ENCODE measurements at places on chromosomes 5 and 9.

GRCh38 chr9:109320742-109321448 is at the start of gene EPB41L4B:
TSS of gene EPB41L4B (minus strand) at chr9:109321059. CDS start at chr9:109320446, 613 bp downstream.
- peak; percentile 92 for DNase-seq

DNA sequence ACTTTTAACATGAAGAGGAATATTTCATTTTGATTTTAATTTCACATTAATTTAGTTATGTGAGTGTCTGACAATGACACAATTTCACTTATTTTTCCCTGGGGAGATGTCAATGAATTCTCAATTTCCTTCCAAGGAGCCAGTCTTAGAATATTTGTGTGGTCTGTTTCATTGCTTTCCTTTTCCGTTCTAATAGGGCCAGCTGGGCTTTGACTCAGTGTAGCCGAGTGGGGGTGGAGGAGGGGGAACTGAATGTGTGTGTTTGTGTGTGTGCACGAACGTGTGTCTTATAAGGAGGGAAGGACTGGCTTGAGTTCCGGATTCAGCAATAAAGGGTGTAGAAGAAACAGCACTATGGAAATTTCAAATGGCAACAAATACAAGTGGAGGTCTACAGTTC is 100.0 kb downstream of the BASP1 start:
- no peak for DNase-seq

DNA sequence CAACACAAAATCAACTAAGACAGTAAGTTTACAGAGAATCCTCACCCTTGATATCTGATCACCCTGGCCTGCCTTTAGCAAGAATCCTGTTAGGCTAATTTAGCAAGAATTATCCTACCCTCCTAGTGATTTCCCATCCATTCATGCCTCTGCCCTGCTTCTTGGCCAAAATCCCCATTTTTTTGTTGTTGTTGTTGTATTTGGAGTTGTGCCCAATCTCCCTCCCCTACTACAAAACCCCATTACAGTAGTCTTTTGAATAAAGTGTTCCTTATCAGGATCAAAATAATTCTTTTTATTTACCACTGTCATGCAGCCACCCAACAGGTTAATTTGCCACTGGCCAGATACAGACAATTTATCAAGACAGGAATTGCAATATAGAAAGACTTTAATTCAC is 58.5 kb upstream of the CLINT1 start:
- no peak for DNase-seq

- DNase-seq = no peak
These were observed 5.2 kb downstream of the PPP2R2B start for GRCh38 chr5:146873186-146873917.

- no peak for DNase-seq
These were observed 4.6 kb upstream of the BARX1 start for GRCh38 chr9:93959739-93960154.

DNA sequence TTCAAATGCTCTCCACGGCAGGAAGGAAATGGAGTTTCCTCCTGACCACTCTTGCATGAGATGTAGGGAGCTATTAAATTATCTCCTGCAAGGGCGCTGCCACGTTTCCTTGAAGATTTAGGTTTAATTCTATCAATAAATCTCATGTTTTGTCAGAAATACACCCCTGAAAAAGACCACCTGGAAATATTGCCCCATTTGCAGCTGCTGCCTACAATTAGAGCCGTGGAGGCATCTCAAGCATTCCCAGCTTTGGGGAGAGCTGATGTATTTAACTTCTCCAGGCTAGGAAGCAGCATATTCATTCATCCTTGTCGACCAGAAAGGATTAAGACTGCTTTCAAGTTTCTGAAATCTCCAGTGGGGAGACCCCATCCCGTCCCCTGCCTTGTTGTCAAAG is 40.5 kb downstream of the CCNJL start:
- no peak for DNase-seq

- DNase-seq = no peak
These were observed 124.3 kb upstream of the SLC25A48 start for GRCh38 chr5:135710045-135710675.

DNA sequence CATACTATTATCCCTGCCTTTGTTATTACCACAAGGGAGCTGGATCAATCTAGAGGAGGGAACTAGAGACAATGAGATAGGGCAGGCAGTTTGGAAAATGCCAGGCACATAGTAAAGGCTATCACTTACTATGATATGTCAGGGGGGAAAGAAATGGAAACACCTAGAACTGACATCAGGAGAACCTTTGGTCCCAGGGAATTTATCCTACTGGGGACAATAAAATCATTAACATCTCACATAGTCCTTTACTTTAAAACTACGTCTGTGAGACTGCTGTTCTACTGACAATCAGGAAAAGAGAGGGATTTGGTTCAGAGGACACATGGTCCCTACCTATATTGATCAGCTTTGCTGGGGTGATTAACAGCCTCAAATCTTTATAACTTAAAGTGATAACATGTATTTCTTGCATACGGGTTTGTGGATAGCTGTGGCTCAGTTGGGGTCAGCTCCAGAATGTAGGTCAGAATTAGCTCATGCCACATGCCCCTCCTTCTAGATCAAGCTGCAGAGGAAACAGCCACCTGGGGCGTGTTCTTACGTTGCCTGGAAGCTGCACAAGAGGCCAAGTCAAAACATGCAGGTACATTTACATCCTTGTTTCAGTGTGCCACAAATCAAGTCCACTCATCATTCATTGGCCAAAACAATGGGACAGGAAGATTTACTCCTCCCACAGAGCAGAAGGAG is 43.9 kb upstream of the ALDOB start:
- DNase-seq = no peak

DNA sequence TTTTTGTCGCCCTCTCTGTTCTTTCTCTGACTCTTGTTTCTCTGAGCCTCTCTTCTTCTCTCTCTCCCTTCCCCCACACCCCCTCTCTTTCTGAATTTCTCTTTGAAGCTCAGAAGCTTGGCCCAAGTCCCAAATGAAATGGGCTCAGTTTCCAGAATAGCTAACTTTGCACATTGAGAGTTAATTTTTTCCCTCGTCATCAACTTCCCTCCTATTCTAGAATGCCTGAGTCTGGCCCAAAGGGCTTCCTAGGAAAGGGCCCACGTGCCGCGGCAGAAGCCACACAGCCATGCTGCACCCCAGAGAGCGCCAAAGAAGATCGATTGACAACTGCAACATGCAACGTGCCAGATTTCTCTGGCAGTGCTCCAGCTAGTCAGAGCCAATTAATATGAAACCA is 588.8 kb upstream of the KLF4 start:
- DNase-seq = no peak

GRCh38 chr9:91948597-91949391 is 1.2 kb downstream of the ROR2 start:
- peak; percentile 74 for DNase-seq

DNA sequence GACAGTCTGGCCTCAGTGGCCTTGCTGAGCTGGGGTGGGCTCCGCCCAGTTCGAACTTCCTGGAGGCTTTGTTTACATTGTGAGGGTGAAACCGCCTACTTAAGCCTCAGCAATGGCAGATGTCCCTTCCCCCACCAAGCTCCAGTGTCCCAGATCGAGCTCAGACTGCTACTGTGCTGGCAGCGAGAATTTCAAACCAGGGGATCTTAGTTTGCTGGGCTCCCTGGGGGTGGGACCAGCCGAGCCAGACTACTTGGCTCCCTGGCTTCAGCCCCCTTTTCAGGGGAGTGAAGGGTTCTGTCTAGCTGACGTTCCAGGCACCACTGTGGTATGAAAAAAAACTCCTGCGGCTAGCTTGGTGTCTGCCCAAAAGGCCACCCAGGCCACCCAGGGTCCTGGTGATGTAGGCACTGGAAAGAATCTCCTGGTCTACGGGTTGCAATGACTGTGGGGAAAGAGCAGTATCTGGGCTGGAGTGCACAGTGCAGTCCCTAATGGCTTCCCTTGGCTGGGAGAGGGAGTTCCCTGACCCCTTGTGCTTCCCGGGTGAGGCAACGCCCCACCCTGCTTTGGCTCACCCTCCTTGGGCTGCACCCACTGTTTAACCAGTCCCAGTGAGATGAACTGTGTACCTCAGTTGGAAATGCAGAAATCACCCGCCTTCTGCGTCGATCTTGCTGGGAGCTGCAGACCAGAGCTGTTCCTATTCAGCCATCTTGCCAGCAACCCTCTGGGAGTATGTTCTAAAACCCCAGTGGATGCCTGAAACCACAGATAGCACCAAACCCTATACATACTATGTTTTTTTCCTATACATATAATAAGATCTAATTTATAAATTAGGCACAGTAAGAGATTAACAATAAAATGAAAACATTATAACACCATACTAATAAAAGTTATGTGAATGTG is 95.5 kb downstream of the TMEM161B start:
- DNase-seq = no peak

- no peak for DNase-seq
These were observed 16.7 kb downstream of the SLC36A1 start for GRCh38 chr5:151464101-151464500.

- DNase-seq = no peak
These were observed 131.7 kb upstream of the TARS1 start for GRCh38 chr5:33309068-33309467.

DNA sequence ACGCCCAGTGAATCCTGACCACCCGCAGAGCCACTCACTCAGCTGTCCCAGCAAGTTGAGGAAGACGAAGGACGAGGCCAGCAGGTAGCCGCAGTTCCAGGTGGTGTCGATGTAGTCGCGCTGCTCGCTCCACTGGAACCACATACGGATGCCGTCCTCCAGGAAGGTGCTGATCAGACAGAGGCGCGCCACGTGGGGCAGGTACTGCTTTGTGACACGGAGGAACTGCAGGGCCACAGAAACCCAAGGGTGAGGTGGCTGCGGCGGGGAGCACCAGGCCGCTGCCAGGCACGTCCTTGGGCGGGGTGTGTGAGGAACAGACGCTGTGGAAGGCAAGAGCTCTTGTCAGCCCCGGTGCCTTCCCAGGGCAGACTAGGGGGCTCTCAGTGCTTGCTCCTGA is 8.6 kb downstream of the SURF4 start:
- no peak for DNase-seq

DNA sequence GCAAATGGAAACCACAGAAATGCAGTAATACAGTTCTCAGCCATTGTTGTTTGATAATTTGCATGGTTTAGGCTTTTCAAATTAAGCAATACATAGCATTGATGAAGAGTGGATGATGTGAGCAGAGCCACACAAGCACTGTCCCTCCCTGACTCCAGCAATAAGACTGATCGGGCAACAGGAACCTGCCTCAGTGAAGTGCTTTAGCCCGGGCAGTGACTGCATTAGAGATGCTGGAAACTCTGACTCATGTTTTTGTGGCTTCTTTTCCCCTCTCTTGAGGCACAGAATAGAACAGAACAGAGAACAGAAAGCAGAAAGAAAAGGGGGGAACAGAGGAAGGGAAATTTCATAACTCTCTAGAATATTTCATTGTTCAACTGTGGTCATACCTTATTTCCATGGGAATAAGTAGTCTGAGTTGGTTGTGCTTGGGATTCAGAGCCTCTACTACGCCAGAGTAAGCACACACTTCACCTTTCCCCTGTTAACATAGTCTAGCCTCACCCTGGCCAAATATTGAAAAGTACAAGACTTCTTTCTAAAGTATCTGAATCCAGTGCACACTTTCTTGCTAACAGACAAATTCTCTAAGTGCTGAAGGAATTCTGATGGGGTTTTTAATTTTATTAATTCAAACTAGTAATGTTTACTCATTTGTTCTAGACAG is 164.8 kb upstream of the VCAN start:
- DNase-seq = peak; percentile 5

DNA sequence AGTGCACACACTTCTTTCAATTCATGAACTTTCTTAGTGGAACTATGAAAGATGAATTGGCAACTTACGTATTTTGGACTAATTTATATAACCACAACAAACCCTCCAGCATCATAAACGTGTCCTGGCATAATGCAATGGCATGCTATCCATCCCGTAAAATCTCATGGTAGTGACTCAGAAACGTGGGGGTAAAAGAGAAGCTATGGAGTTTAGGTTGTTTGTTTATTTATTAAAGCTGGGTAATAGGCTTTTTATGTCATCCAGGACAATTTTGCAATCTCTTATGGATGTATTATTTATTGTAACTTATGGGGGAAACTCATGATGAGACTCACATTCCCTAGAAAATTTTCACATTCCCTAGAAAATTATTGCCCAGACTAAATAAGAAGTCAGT is 106.3 kb downstream of the GDA start:
- DNase-seq = no peak

GRCh38 chr5:125189531-125189941 is 443.1 kb upstream of the ZNF608 start:
- no peak for DNase-seq

DNA sequence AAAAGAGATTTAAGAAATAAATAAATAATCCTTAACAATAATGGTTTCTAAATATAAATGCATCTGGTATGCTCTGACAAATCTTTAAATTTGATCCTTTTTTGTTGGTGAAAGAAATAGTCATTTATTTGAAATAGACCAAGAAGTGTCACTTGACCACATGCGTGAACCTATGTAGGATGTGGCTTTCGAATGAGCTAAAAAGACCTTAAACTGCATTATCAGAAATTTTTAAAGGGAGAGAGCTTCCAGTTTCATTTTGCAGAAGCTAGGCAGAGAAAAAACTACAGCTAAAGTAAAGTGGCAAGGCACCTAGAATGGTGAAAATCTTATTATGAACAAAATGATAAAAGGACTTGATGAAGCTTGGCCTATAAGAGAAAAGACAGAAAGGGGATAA is 309.2 kb upstream of the EFNA5 start:
- DNase-seq = no peak

DNA sequence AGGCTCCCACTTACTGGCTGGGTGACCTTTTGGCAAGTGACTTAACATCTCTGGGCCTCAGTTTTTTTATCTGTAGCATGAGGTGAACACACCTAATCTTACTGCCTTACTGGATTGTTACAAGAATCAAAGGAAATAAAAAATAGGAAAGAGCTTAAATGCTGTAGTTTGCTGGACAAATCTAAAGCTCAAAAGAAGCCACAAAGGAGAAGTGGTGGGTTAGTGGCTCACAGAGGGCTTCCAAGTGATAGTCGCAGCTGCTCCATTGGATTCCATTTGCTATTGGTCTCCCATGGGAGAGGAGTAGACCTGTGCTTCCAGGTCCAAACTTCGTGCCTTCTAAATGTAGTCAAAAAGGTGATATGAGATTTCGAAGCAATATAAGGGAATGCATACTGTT is 123.6 kb downstream of the SEMA6A start:
- DNase-seq = no peak

DNA sequence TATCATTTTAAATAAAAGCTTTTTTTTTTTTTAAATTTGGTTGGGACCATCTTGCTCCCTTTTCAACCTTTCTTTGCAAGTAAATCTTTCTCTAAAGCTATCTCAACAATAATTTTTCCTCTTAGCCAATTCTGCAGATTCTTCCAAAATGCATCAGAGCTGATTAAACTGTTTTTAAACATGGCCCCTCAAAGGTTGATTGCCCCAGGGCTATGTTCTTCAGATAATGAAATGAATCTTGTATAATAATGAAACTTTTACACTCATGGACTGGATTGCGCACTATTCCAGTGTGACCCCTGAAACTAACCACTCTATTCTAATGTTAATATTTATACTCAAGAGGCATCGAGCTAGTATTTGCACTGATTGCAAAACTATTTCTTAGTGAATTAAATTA is 222.8 kb upstream of the PRDM9 start:
- DNase-seq = no peak

- DNase-seq = no peak
These were observed 68.0 kb upstream of the CLINT1 start for GRCh38 chr5:157926977-157927376.
